Central memory CD4-positive, alpha-beta T cell (primary cell): ENCODE measurements at places on chromosomes 13 and 19.

DNA sequence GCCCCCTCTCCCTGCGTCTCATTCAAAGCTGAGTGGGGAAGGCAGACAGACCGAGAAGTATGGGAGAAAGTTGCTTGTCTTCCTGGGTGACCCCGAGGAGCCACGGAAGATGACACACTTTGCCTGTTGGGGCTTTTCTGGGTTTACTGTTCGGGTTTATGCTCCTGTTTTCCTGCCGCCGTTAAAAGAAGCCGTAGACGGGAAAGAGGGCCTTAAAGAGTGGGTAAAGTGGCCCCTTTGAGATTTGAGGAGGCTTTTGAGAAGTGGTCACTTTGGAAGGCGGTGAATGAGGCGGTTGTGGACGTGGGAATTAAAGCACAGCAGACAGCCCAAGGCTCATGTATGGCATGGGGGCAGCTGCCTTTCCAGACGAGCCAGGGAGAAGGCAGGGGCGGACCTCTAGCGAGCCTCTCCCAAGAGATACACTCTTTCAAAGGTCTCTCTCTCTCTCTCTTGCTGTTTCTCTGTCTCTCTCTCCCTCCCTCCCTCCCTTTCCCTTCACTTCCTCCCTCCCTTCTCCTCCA, 493 bp upstream of the LHFPL6 start:
- no peak for DNase-seq

DNA sequence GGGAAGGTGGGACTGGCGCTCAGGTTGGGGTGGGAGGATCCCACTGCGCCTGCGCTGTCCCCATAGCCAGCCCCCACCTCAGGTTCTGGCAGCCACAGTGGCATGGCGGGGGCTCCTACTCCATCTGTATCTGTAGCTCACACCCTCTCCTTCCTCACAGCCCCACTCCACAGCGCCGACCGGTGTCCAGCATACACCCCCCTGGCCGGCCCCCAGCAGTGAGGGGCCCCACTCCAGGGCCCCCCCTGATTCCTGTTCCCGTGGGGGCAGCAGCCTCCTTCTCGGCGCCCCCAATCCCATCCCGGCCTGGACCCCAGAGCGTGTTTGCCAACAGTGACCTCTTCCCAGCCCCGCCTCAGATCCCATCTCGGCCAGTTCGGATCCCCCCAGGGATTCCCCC, 6.0 kb downstream of the TMED1 start:
- no peak for DNase-seq

DNA sequence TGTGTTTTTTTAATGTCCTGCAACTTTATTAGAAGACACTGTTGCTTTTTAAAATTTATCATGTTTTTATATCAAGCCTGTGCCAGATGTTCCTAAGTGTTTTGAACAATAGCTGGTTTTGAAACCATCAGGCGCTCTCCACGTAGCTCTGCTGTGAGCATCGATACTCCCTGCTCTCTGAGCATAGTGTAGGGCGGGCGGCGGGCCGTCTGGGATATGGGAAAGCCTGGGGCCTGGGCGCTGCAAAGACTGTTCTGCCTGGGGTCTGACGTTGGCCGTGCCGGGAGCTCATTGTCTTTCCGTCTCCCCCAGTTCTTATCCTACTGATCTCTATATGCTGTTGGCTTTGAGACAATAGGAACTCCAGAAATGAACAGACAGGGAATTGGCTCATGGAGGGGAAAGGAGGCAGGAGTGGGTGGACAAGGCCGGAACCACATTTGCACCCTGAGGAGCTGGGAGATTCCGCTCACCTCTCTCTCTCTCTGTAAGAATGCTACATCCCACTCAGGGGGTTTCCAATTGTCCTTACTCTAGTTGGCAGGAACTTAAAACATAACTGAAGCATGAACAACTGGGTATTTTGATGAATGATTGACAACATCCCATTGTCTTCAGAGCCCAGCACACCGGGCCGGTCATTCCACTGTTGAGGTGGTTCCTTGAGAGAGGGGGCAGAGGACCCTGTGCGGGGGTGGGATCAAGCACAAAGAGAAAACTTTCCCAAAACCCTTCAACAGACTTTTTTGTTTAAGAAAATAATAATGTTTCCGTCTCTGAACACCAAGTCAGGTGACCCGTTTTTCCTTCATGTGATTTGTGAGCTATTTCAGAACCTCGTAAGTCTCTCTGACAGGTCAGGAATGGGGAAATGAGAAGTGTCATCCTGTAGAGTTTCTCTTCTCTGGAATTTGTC, 64.7 kb downstream of the COL4A2 start:
- no peak for DNase-seq

GRCh38 chr13:101846701-101847100, 394.2 kb downstream of the ITGBL1 start:
- DNase-seq, result no peak

GRCh38 chr19:49929611-49930482, 543 bp upstream of the NUP62 start:
- DNase-seq, result peak; percentile 96

- DNase-seq, result no peak
These were observed 2.5 kb downstream of the HDGFL2 start for GRCh38 chr19:4474514-4475022.

- DNase-seq, result no peak
These were observed 162.3 kb upstream of the ZNF536 start for GRCh38 chr19:30209617-30210600.

DNA sequence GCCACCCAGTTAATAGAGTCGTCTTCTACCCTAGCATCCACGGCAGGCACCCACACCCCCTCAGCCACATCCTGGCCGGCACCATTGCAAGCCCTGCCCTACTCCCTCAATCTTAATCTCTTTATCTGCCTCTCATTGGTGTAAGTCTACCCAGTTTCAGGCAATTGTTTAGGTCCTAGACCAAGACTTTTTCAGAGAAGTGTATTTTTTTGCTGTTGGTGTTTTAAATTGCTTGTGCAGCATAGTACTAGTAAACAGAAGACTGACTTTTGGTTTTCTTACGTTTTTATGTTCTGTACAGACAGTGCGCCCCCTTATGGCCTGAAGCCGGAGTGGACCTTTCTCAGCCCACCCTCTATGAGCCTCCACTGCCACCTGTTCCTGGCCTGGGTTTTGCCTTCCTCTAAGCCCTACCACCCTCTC, 2.3 kb upstream of the LCP1 start:
- peak; percentile 75 for DNase-seq

DNA sequence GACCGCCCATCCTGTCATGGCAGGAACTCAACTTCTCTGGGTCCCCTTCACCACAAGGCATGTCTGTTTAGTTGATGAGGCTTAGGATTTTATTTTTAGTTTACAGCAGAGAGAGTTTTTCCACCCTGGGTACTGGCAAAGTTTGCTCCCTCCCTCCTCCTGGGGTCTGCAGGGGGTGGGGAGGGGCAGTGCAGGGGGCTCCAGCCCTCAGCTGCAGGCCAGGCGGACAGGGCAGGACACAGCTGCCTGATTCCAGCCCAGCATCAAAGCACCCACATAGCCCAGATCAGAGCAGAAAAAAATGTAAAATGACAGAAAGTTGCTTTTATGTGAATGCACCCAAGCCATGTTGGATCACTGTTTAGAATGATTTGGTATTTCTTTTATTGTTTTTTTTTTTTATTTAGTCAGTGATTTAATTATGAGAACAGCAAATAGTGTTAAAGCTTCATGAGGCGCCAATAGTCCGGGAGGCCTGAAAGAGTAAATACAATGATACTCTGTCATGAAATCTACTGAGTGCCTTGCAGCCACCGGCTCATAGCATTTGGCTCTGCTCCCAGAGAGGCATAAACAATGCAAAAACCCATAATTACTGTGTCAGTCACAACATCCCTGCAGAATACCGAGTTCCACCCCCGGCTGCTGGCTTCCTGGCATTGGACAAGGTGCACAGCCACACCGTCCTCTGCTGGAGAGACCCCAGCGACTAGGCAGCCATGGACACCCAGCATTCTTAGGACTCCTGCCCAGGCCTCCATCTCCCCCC, 923.5 kb downstream of the UQCRFS1 start:
- DNase-seq, result no peak

DNA sequence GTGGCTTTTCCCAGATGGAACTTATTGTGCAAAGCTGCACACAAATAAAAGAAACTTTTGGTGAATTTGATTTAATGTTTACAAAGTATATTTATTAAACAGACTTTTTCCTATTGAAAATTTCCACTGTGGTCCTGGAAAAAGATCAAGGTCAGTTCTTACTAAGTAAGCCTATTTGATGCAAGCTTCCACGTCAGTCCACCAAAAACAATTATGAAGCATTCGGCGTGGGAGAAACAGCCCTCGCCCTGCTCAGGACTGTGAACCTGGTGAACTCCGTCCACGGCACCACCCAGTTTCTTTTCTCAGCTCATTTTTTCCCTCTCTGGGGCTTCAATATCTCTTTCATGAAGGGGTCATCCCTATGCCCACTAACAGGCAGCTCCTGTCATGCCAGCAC, 149.8 kb downstream of the EFNB2 start:
- DNase-seq, result no peak

- DNase-seq, result no peak
These were observed 15.5 kb upstream of the SLC7A10 start for GRCh38 chr19:33241091-33241529.

DNA sequence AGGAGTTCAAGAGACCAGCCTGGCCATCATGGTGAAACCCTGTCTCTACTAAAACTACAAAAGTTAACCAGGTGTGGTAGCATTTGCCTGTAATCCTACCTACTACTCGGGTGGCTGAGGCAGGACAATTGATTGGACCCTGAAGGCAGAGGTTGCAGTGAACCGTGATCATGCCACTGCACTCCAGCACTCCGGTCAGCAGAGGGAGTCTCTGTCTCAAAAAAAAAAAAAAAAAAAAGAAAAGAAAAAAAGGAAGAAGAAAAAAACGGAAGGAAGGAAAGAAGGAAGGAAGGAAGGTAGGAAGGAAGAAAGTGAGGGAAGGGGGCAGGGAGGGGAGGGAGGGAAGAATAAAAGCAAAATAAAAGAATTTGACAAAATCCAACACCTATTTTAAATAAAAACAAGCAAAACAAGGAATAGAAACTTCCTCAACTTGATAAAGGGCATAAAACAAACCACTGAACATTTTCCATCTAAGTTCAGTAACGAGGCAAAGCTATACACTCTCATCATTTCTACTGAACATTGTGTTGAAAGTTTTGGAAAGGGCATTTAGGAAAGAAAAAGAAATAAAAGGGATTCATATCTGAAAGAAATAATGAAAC, 411.6 kb upstream of the SLITRK5 start:
- DNase-seq, result no peak

DNA sequence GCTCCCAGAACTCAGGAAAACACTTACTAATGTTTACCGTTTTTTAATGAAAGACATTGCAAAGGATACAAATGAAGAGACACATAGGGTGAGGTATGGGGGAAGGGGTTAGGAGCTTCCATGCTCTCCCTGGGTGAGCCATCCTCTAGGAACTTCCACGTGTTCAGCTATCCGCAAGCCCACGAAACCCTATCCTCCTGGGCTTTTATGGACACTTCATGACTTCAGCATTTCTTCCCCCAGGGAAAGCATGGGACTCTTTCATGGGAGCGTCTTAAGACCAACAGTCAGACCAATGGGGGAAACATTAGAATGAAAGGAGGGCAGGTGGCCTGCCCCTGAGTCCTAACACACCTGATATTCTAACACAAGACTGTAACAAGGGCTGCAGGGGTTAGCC, 6.6 kb upstream of the ESD start:
- DNase-seq, result no peak

GRCh38 chr19:34508540-34508939, 27.0 kb downstream of the WTIP start:
- DNase-seq, result no peak

GRCh38 chr19:4083677-4084546, 17.2 kb upstream of the ZBTB7A start:
- no peak for DNase-seq

- DNase-seq, result no peak
These were observed 6.1 kb upstream of the GMIP start for GRCh38 chr19:19649580-19649995.

- no peak for DNase-seq
These were observed 2.2 kb downstream of the ZSCAN22 start for GRCh38 chr19:58328999-58329398.

GRCh38 chr19:56821209-56821608, 19.3 kb downstream of the PEG3 start:
- DNase-seq, result no peak

GRCh38 chr13:89746554-89746953, 1600.9 kb upstream of the MIR17HG start:
- DNase-seq, result no peak

GRCh38 chr19:940591-941291, 14.9 kb downstream of the ARID3A start:
- peak; percentile 74 for DNase-seq

DNA sequence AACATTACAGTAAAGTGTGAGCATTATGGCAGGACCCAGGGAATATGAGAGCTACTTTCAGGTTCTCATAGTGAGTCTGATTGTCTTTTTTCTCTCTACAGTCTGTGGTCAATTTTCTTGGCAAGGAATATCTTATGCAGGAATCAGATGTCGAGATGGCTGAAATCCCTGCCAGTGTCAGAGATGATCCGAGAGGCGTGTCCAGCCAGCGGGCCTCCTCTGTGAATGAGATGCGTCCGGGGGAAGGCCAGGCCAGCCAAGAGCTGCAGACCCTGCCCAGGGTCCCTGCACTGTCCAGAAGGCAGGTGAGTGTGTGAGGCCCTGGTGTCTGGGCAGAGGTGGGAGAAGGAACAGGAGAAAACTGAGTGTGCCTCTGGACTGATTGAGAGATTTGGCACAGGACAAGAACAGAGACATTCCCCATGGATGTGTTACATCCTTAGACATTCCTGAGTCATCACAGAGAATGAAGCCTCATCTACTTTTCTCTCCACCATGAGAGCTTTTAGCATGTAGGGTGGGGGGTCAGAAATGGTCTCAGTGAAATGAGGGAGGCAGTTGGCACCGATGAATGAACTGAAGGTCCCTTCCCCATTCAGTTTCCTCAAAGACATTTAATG, 27.3 kb upstream of the EDDM13 start:
- DNase-seq, result no peak

- no peak for DNase-seq
These were observed 368.0 kb downstream of the FGF14 start for GRCh38 chr13:102033857-102034331.

- DNase-seq, result no peak
These were observed 163.0 kb upstream of the TSC22D1 start for GRCh38 chr13:44739120-44739519.

- DNase-seq, result no peak
These were observed 67.2 kb upstream of the OLFM4 start for GRCh38 chr13:52961256-52961910.

GRCh38 chr19:5024282-5024681, 55.4 kb downstream of the KDM4B start:
- no peak for DNase-seq

DNA sequence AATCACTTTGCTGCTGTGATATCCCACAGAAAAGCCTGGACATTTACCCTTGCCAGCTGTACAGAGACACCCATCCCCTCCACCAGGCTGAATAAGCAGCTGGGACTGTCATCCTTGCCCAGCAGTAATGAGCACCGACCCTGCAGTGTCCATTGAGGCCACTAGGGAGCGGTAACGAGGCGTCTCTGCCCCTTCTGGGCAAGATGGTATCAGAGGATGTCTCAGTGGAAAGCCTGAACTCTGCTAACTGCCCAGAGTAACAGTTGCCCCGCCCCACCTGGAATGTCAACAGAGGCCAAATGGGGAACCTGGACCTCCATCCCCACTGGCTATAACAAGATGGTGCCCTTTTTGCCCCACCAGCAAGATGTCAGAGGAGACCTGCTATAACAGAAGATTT, 22.8 kb upstream of the CEACAM20 start:
- DNase-seq, result no peak
